Natural killer cell treated with Interleukin-12 subunit alpha and Interleukin-12 subunit beta and Interleukin-15 and Interleukin-18, amount 100 ng/mL, for 72 hours (primary cell): ENCODE measurements at places on chromosomes 6 and 20.

GRCh38 chr6:136923116-136923953 lies 1.2 kb downstream of the SLC35D3 start:
- DNase-seq, result no peak

DNA sequence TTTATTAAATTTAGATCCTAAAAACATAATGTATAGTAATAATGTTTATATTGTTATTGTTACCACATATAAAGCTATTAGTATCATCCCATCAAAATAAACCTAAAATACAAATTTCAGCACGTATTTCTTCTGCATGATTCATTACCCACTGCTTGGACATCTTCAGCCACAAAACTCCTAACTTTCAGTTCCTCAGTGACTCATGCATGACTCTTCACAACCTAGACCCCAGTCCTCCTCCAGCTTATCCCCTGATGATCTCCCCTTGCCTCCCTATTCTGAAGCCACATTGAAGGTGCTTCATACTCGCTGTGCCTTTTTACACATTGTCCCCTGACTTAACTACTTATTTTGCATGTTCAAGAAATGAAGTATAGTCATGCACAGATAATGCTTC lies 11.2 kb upstream of the GPRC6A start:
- DNase-seq, result no peak

DNA sequence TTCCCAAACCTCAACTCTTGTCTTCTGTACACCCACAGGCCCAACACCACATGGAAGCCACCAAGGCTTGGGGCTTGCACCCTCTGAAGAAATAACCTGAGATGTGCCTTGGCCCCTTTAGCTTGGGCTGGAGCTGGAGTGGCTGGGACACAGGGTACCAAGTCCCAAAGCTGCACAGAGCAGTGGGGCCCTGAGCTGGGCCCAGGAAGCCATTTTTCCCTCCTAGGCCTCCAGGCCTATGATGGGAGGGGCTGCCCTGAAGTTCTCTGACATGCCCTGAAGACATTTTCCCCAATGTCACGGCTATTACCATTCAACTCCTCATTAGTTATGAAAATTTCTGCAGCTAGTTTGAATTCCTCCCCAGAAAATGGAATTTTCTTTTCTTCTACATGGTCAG lies 163.2 kb upstream of the ARID1B start:
- DNase-seq, result no peak

DNA sequence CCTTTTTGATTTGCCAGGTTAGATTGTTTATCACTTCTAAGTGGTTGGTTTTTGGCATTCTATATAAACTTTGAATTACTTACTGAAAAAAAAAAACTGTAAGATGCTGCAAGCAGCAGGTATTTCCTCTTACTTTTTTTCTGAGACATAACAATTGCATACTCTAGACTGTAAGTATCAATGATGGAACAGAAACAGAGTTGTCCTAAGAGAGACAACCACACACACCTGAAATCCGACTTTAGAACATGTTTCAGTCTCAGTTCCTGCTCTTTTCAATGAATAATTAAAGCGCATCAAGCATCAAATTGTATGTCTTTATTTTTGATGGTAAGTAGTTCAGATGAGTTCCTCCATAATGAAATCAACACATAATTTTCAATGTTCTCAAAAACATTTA lies 105.3 kb upstream of the KHDRBS2 start:
- DNase-seq, result no peak
